Mesothelial cell of epicardium (in vitro differentiated cells): ENCODE measurements at places on chromosomes 2 and 18. TPM values are rescaled to one million over a fixed set of nuclear protein-coding genes. Genes with fewer than 3 reads are reported as not detected.

EPC2 gene
- total RNA-seq, result 43.8 to 45.6 TPM (median 45.3 TPM) in 3 replicates

ZNF638 gene
- 207 to 211 TPM (median 208 TPM) in 3 replicates for total RNA-seq

GALNT5 gene
- total RNA-seq, result 0.89 to 1.3 TPM (median 1.1 TPM) in 3 replicates

GKN2 gene
- not detected in 3 replicates for total RNA-seq

DNA sequence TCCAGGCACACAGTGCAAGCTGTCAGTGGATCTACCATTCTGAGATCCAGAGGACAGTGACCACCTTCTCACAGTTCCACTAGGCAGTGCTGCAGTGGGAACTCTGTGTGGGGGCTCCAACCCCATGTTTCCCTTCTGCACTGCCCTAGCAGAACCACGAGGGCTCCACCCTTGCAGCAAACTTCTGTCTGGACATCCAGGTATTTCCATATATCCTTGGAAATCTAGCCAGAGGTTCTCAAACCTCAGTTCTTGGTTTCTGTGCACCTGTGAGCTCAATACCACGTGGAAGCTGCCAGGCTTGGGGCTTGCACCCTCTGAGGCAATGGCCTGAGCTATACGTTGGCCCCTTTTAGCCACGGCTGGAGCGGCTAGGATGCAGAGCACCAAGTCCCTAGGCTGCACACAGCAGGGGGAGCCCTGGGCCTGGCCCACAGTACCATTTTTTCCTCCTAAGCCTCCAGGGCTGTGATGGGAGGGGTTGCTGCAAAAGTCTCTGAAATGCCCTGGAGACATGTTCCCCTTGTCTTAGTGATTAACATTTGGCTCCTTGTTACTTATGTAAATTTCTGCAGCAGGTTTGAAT lies 77.5 kb downstream of the MAP4K3 start:
- DNase-seq, result no peak

DNA sequence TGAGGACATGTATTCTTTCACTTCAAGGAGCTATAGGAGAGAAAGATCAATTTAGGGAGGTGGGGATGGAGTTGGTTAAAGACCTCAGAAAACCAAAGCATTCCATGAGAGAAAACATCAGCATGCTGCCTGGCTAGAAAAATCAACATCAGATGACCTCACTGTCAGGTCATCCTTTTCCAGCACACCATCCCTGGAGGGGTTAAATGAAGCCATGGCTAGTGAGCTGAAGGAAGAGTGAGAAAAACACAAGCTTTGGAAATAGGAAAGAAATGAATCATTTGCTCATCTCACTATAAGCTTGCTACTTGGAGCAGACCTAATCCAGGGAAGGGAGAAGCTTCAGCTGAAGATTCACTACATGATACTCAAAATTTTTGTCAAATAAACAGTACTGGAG lies 109.5 kb upstream of the ITGB6 start:
- DNase-seq, result no peak

DNA sequence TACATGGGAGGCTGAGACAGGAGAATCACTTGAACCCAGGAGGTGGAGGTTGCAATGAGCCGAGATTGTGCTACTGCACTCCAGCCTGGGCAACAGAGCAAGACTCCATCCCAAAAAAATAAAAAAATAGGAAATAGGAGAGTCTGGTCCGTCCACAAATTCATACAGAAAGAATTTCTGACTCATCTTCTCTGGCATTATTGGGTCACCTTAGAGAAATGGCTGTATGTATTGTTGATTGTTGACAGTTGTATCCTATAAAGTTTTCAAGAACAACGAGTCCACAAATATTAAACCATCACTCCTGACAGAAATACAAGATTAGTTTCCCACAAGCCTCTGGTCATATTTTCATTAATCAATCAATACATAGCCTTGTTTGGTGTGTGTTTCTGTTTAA lies 20.4 kb downstream of the RBM43 start:
- DNase-seq, result no peak

- no peak for DNase-seq
Measured at GRCh38 chr18:50786864-50787263, 33.0 kb downstream of the MRO start.

DNA sequence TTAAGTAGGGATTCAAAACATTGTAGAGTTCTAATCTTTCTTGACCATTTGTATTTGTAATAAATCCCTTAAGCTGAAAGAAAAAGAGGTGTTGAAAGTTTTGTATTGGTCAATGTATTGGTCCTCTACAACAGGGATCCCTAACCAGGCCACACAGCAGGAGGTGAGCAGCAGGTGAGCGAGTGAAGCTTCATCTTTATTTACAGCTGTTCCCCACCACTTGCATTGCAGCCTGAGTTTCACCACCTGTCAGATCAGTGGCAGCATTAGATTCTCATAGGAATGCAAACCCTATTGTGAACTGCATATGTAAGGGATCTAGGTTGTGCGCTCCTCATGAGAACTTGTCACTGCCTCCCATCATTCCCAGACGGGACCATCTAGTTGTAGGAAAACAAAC lies 715.7 kb upstream of the NXPH2 start:
- no peak for DNase-seq

DNA sequence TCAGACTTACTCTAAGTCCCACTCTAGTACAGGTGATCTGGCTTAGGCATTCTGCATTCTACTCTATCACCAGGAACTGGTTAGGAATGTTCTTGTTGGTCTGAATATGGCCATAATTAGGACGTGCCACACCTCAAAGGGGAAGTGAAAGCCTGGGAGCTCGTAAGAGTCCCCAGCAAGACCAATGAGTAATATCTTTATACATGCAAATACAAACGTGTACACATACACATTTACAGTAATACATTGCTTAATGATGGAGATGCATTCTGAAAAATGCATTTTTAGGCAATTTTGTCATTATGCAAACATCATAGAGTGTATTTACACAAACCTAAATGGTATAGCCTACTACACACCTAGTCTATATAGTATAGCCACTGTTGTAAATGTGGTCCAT lies 19.5 kb upstream of the ERCC3 start:
- no peak for DNase-seq

DNA sequence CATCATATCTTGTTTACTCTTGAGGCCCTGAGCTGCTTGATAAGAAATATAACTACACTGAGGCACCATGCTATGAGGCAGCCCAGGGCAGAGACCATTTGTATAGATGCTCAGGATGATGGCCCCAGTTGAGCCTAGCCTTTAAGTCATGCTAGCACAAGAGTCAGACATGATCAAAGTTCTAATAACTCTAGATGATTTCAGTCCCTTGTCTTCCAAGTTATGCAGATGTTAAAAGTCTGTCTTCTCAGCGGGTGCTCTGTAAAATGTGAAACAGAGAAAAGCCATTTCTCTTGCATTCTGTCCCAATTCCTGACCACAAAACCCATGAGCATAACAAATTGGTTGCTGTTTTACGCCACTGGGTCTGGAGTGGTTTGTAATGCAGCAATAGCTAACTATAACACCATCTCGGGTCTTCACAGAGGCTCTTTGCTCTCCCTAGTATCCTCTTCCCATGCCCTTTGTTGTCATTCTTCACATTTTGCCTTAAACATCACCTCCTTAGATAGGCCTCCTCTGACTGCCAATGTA lies 49.6 kb downstream of the NXPH2 start:
- no peak for DNase-seq

GRCh38 chr2:3176869-3177255 lies 200.8 kb downstream of the EIPR1 start:
- DNase-seq, result no peak

GRCh38 chr2:79717364-79718007 lies 204.6 kb downstream of the CTNNA2 start:
- no peak for DNase-seq

GRCh38 chr18:13615432-13615861 lies 110.9 kb downstream of the FAM210A start:
- DNase-seq, result no peak

- no peak for DNase-seq
Measured at GRCh38 chr2:97781981-97782380, 68.6 kb downstream of the ZAP70 start.
